A375 (cell line): ENCODE measurements at places on chromosomes 4 and X. TPM values are rescaled to one million over a fixed set of nuclear protein-coding genes. Genes with fewer than 3 reads are reported as not detected.

Gene SERPINA7
- not detected in 2 replicates for total RNA-seq

Gene MAB21L2
- total RNA-seq, result not detected in 2 replicates

Gene FAM47A
- total RNA-seq, result not detected in 2 replicates

Gene KLF3
- total RNA-seq, result 11.9 and 12.2 TPM in 2 replicates

Gene HSFX2
- total RNA-seq, result not detected in 2 replicates

Gene RASL11B
- not detected in 2 replicates for total RNA-seq

Gene CD38
- total RNA-seq, result 0.08 TPM in 1 of 2 replicates, not detected in the other

Gene KIAA1210
- not detected in 2 replicates for total RNA-seq

Gene EFHC2
- not detected in 2 replicates for total RNA-seq

Gene MAGEA10
- total RNA-seq, result 10.1 and 12.9 TPM in 2 replicates

Gene TCEAL6
- not detected in 2 replicates for total RNA-seq

Gene TREX2
- 0.69 and 1.2 TPM in 2 replicates for total RNA-seq

Gene TKTL2
- not detected in 2 replicates for total RNA-seq

Gene TEX11
- total RNA-seq, result not detected in 2 replicates

Gene APELA
- not detected in 2 replicates for total RNA-seq

Gene MANBA
- total RNA-seq, result 12.5 and 16.0 TPM in 2 replicates

Gene ETDB
- total RNA-seq, result not detected in 2 replicates

Gene C1QTNF7
- not detected in 2 replicates for total RNA-seq

Gene MTCP1
- 26.0 and 40.4 TPM in 2 replicates for total RNA-seq

Gene GIMD1
- not detected in 2 replicates for total RNA-seq

Gene DOCK11
- 5.5 and 9.1 TPM in 2 replicates for total RNA-seq

Gene DMRTC1
- total RNA-seq, result not detected in 2 replicates

Gene CT45A2
- 0.83 TPM in 1 of 2 replicates, not detected in the other for total RNA-seq

Gene ARL9
- total RNA-seq, result 0.13 and 0.34 TPM in 2 replicates

Gene CLDN34
- total RNA-seq, result 0.13 and 1.4 TPM in 2 replicates

Gene TLR10
- 0.05 TPM in 1 of 2 replicates, not detected in the other for total RNA-seq

Gene TAF7L
- not detected in 2 replicates for total RNA-seq

Gene CHRDL1
- 17.2 and 17.6 TPM in 2 replicates for total RNA-seq

Gene SASH3
- not detected in 2 replicates for total RNA-seq

Gene AMBN
- not detected in 2 replicates for total RNA-seq

Gene SRPX
- total RNA-seq, result 136 and 140 TPM in 2 replicates

Gene TSPAN7
- not detected in 2 replicates for total RNA-seq

Gene ASB9
- total RNA-seq, result 20.6 and 25.1 TPM in 2 replicates

Gene ATOH1
- total RNA-seq, result not detected in 2 replicates

Gene SHROOM2
- 20.2 and 27.6 TPM in 2 replicates for total RNA-seq

Gene SPARCL1
- total RNA-seq, result not detected in 2 replicates

Gene ZBED1
- total RNA-seq, result 16.8 and 16.9 TPM in 2 replicates

Gene TMEM47
- total RNA-seq, result 3.6 and 6.8 TPM in 2 replicates

Gene CTPS2
- total RNA-seq, result 14.5 and 18.0 TPM in 2 replicates

Gene NAT8L
- total RNA-seq, result 5.0 and 6.1 TPM in 2 replicates

Gene MBNL3
- total RNA-seq, result 1.6 and 3.1 TPM in 2 replicates

Gene TMEM271
- 0.08 TPM in 1 of 2 replicates, not detected in the other for total RNA-seq

Gene P2RY10
- not detected in 2 replicates for total RNA-seq

Gene ZFP92
- not detected in 2 replicates for total RNA-seq

Gene NLRP2B
- not detected in 2 replicates for total RNA-seq

Gene SNX25
- total RNA-seq, result 21.3 and 28.5 TPM in 2 replicates

Gene SLC25A4
- total RNA-seq, result 31.7 and 37.1 TPM in 2 replicates

Gene DIPK2B
- total RNA-seq, result not detected in 2 replicates
